GM23338 (cell line): ENCODE measurements at places on chromosomes 3 and 15. TPM values are rescaled to one million over a fixed set of nuclear protein-coding genes. Genes with fewer than 3 reads are reported as not detected.

Gene IL12A
- polyA plus RNA-seq = 1.3 and 1.7 TPM in 2 replicates

Gene ASB14
- polyA plus RNA-seq = 0.38 and 0.87 TPM in 2 replicates

Gene RAD18
- 21.5 and 25.4 TPM in 2 replicates for polyA plus RNA-seq

Gene GOLGA6L10
- polyA plus RNA-seq = 0.23 TPM in 1 of 2 replicates, not detected in the other

Gene TRPM1
- 0.17 and 0.19 TPM in 2 replicates for polyA plus RNA-seq

Gene SLC2A2
- not detected in 2 replicates for polyA plus RNA-seq

Gene GOLGA8G
- polyA plus RNA-seq = not detected in 2 replicates

Gene XYLB
- 1.6 and 2.3 TPM in 2 replicates for polyA plus RNA-seq

Gene CLDN16
- 0.06 TPM in 1 of 2 replicates, not detected in the other for polyA plus RNA-seq

Gene ZIC1
- 0.95 and 1.4 TPM in 2 replicates for polyA plus RNA-seq

Gene MYD88
- polyA plus RNA-seq = 14.4 and 15.5 TPM in 2 replicates

Gene ATP2B2
- polyA plus RNA-seq = 0.42 TPM in 1 of 2 replicates, not detected in the other

Gene C3orf49
- polyA plus RNA-seq = 0.23 TPM in 1 of 2 replicates, not detected in the other

Gene GOLGA6A
- polyA plus RNA-seq = 0.18 and 0.57 TPM in 2 replicates

Gene IGSF10
- polyA plus RNA-seq = 0.24 and 0.50 TPM in 2 replicates

Gene CHRD
- polyA plus RNA-seq = 0.23 and 0.34 TPM in 2 replicates

Gene MUC20
- 0.29 TPM in 1 of 2 replicates, not detected in the other for polyA plus RNA-seq

Gene KNL1
- 16.7 and 18.5 TPM in 2 replicates for polyA plus RNA-seq

Gene KLHL24
- polyA plus RNA-seq = 5.9 and 8.2 TPM in 2 replicates

Gene THSD4
- 0.99 and 2.0 TPM in 2 replicates for polyA plus RNA-seq

Gene PLXNB1
- 49.0 and 49.3 TPM in 2 replicates for polyA plus RNA-seq

Gene CLPX
- polyA plus RNA-seq = 18.9 and 20.6 TPM in 2 replicates

Gene B3GALNT1
- polyA plus RNA-seq = 3.1 and 3.3 TPM in 2 replicates

Gene SERPINI2
- polyA plus RNA-seq = 0.57 and 0.68 TPM in 2 replicates

Gene SNTN
- polyA plus RNA-seq = 0.70 TPM in 1 of 2 replicates, not detected in the other

Gene WDR93
- polyA plus RNA-seq = not detected in 2 replicates

Gene SLC24A1
- polyA plus RNA-seq = 1.6 and 2.3 TPM in 2 replicates

Gene KBTBD13
- polyA plus RNA-seq = 0.09 TPM in 1 of 2 replicates, not detected in the other

Gene SCG5
- 64.4 and 73.3 TPM in 2 replicates for polyA plus RNA-seq

Gene TRH
- polyA plus RNA-seq = 0.10 TPM in 1 of 2 replicates, not detected in the other

Gene CHRNA7
- polyA plus RNA-seq = 3.8 and 4.6 TPM in 2 replicates

Gene STAB1
- polyA plus RNA-seq = 1.1 and 1.9 TPM in 2 replicates

Gene PLA2G4B
- polyA plus RNA-seq = 9.5 and 9.6 TPM in 2 replicates

Gene CHST13
- 3.7 and 4.0 TPM in 2 replicates for polyA plus RNA-seq

Gene ERICH6
- polyA plus RNA-seq = 0.19 and 0.32 TPM in 2 replicates

Gene RPL15
- 3,117 and 3,223 TPM in 2 replicates for polyA plus RNA-seq

Gene PYGO1
- polyA plus RNA-seq = 0.18 and 0.23 TPM in 2 replicates

Gene RETNLB
- not detected in 2 replicates for polyA plus RNA-seq

Gene MCF2L2
- 4.1 and 6.7 TPM in 2 replicates for polyA plus RNA-seq

Gene SUCLG2
- 27.6 and 29.3 TPM in 2 replicates for polyA plus RNA-seq

Gene LMOD3
- 0.06 TPM in 1 of 2 replicates, not detected in the other for polyA plus RNA-seq

Gene HRG
- polyA plus RNA-seq = not detected in 2 replicates

Gene CKMT1B
- 36.8 and 41.2 TPM in 2 replicates for polyA plus RNA-seq

Gene SLC24A5
- 0.23 and 0.39 TPM in 2 replicates for polyA plus RNA-seq
